ENCODE measurements at places on chromosomes 16 and 17.

DNA sequence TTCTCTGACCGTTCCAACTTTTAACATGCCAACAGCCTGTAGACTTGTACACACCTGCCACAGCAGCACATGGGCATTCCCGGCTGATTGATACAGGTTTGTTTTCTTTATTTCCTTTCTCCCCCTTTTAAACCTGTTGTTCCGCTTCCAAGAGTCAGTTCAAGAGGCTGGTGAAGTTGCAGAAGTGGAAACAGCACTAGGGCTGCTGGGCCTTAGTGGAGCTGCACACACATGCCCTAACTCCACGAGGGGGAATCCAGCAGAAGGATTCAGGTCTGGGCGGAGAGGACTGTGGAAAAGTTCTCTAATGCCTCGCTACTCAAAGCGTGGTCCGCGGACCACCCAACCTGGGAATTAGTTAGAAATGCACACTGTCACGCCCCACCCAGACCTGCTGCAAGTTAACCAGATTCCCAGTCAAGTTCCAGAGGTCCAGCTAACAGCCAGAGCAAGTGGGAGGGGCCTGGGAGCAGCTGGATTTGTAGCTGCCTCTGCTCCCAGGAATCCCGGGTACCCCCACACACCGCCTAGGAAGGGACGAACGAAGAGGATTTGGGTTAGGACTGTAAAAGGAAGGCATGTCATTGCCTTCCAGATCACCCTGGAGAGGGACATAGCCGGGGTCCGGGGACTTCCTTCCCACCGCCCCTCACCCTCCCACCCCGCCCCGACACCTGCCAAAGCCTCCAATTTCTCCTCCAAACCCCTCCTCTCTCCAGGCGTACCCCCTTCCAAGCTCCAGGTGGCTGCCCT is 542 bp downstream of the SLC39A11 start:
- DNase-seq, result no peak

DNA sequence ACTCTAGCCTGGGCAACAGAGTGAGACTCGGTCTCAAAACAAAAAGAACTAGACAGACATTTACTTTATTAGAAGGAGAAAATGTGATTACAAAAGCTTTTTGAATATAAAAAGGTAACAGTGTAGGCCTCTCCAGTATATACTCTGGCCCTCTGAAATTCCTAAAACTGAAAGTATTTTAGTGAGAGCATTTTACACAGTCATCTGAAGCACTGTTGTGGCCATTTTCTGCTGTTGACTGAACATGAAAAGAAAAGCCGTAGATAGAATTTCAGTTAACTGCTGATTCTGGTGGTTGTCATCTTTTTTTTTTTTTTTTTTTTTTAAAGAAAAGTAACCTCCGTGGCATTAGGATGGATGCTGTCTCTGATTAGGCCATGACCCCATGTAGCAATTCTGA is 15.6 kb downstream of the DUSP14 start:
- no peak for DNase-seq

- DNase-seq, result no peak
Measured at GRCh38 chr16:50742576-50743200, 802 bp downstream of the CYLD start.

DNA sequence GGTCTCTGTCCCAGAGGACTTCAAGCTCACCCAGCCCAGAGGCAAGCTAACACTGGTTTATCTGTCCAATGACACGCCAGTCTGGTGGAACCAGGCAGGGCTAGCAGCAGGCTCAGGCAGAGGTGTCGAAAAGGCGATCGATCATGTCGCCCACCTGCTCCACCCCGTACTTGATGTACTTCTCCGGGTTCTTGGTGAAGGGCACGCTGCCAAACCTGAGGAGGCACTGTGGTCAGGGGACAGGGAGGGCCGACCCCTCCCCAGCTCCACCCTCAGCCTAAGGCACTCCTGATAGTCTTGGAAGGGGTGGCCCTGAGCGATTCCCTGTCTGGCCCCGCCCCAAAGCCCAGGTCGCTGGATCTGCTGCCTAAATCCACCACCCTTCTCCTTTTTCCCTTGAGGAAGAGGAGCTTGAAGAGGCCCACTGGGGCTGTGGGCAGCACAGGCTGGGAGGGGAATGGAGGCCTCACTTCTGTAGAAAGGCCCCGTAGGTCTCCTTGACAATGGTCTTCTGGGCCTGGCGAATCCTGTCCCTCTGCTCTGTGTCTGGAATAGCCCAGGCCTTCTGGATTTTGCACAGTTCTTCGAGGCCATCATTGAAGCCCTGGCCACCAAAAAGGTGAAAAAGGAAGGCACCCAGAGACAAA is 4.7 kb downstream of the ZACN start:
- no peak for DNase-seq

GRCh38 chr17:62679866-62680377 is 52.5 kb downstream of the MRC2 start:
- DNase-seq, result no peak
